ENCODE measurements at places on chromosomes 16 and 17.

- DNase-seq = no peak
Measured at GRCh38 chr17:29744121-29744520, 121.4 kb upstream of the CORO6 start.

DNA sequence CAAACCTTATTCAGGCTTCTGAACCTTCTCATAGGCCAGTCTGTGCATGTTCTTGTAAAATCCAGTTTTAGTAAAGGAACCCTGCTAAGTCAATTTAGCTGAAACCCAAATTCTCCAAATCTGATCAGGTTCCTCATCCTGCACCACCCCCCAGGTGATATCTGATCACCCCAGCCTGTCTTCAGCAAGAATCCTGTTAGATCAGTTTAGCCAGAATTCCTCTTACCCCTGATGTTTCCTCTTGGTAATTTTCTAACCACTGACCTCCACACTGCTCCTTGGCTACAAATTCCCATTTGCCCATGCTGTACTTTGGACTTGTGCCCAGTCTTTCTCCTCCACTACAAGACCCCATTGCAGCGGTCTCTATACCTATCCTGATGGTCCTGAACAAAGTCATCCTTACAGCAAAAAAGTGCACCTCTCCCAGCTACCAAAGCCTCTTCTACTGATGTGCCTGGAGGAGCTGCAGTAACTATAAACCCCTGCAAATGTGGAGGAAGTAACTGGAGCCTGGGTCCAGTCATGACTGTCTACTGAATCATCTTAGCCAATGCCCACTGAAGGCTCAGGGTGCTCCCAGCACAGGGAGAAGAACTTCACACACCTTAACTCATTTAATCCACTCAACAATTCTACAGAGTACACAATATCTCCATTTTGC, 23.8 kb downstream of the TEX14 start:
- peak; percentile 51 for DNase-seq

- no peak for DNase-seq
Measured at GRCh38 chr17:71446645-71447437, 674.0 kb upstream of the SOX9 start.

DNA sequence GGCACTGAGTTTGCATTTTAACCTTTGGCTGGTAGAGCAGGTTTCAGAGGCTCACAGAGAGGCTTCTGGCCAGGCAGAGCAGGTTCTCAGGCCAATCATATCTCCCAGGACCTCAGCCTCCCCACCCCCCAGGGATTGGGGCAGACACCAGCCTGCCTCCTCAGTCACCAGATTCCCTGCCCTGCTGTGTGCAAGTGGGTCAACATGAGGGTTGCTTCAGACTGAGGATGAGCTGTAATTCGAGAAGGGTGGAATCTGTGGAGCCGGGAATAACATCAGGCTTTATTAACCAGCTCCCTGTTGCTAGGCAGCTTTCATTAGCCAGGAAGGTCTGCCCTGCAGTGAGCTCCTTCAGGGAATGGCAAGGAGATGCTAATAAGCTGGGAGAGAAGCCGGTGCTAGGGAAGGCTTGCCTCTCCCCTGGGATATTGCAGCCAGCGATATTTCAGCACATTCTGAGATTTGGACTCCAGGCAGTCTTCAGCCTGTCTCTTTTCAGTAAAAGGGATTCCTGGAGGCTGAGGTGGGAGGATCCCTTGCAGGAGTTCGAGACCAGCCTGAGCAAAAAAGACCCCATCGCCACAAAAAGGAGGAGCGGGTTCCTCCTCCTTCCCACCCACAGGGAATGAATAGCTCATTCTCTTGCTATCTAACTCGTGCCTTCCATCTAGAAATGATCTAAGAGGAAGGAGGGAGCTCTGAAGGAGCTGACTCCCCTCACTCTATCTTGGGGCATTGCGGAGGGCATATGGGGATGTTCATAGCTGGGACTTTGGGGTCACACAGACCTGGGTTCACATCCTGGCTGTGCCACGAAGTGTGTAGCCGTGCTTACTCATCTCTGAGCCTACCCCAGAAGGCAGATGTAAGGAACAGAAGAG, 10.7 kb downstream of the SGSM2 start:
- peak; percentile 84 for DNase-seq

DNA sequence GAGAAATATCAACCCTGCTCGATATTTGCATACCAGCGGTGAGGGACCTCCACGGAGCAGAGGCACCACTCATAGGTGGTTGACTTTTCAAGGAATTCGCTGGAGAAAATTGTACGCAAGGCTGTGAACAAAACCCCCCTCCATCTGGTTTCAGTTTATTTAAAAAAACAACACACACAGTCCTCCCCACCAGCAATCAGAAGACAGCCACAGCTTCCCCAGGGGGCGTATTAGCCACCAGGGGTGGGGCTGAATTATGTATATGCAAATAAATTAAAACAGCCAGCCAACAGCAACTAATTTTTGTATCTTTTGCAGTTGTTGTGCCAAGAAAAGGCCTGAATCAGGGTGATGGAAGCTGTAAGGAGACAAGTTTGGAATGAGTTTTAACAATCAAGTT, 5.9 kb upstream of the HSD11B2 start:
- no peak for DNase-seq

- peak; percentile 44 for DNase-seq
Measured at GRCh38 chr16:12271006-12271405, 294.5 kb downstream of the SNX29 start.

- no peak for DNase-seq
Measured at GRCh38 chr16:85735225-85735635, 15.7 kb downstream of the C16orf74 start.

DNA sequence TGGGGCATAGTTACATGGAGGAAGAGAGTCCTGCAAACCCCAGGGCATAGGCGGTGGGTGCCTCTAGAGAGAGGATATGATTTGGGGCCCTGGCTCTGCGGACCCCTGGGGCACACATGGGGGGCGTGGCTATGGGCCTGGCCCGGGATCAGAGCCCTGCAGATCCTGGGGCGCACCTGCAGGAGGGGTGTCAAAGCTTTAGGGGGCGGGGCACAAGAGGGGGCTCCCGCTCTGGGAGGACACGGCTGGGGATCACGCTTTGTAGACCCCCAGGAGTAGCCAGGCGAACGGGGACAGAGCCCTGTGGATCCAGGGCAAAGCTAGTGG, 497 bp downstream of the BCL7C start:
- DNase-seq = no peak

DNA sequence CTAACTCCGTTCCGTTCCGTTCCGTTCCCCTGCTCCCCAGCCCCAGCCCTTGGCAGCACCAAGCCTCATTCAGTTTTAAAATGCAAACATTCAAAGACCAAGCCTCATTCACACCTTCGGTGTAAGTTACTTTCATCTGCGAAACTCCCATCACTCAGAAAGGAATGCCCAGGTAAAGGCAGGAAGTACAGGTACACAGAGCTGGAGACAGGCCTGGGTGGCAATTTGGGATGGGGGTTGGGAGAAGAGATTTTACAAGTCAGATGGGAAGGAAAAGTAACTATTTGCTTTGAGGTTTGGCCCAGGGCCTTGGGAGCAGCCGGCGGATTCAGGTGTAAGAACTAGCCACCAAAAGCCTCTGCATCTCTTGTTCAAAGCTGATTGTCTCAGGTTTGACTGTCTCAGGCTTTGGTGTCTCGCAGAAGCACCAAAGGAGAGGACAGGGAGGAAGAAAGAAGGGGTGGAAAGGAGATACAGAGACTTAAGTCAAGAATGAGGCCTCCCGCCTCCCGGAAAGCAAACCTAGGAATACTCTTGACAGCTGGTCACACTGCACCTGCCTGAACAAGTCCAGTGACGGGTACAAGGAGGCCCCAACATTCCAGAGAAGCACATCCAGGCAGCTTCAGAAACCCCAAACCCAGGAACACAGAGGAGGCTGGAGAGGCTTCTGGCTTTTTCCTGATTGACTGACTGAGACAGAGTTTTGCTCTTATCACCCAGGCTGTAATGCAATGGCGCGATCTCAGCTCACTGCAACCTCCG, 54.7 kb downstream of the NXN start:
- no peak for DNase-seq

DNA sequence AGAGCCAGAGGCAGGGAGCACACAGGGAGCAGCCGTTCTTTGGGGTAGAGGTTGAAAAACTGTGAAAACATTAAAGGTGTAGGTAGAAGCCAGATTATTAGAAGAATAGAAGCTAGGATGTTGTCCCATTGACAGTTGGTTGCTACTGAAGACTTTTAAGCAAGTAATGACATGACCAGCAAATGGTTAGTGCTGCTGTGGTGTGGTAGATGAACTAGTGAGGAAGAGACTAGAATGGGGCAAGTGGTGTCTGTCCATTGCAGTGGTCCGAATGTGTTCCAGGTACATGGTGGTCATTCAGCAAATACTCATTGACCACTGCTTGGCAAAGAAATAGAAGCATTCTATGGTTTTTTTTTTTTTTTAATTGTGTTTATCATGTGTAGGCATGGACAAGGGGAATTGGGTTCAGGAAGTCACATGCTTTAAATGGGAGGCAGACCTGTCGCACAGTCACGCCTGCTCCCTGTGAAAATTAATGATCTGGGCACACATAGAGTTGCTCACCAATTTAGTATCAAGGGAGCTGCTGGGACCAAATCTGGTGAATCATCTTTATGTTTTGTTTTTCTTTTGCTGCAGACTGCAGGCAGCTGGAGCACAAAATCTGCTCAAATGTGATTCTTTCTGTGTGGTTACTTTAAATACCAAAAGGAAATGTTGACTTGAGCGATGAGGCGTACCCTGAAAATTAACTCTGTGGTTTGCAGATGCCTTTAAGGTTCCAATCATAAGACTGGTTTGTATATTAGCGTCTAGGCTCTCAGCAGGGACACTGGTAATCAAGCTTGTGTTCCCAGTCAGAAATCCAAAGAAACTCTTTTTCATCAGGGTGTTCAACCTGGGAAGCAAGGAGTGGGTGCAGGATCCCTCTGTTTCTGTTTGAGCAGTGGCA, 30.7 kb downstream of the YPEL2 start:
- DNase-seq = peak; percentile 96

- no peak for DNase-seq
Measured at GRCh38 chr16:58960484-58960883, 226.4 kb upstream of the GOT2 start.

GRCh38 chr17:50204431-50204830, 3.0 kb upstream of the COL1A1 start:
- DNase-seq = no peak

DNA sequence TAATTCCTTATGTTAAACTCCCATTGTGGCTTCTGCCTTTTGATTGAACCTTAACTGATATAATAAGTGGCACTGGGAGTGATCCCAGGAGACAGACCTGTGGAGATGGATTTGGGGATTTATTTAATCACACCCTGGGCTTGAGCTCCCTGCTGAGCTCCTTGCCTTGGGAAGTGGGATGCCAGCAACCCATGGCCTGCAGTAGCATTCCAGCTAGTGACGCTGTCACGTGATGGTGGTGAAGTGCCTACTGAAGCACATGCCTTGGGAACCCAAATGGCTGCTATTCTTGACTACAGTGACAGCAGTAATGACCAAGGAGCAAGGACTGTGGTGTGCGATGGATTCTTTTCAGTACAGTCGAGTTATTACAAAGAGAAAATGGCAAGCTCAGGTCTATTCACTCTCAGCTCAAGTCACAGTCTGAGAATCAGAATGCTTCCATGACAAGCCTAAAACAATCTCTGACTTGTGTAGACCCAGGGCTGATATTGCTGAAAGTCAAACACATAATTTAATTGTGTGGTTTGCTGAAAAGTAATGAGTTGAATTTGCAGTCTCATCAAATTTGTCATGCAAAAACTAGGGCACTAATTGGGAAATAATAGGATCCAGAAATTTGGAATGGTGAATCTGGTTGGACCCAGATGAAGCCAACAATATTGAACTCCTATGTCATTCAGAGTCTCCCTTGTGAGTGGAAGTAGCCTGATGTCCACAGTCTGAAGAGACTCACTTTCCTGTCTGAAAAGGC, 47.1 kb downstream of the BCL7C start:
- DNase-seq = no peak

GRCh38 chr16:21167360-21167759, 8.9 kb downstream of the LDAF1 start:
- DNase-seq = peak; percentile 95

DNA sequence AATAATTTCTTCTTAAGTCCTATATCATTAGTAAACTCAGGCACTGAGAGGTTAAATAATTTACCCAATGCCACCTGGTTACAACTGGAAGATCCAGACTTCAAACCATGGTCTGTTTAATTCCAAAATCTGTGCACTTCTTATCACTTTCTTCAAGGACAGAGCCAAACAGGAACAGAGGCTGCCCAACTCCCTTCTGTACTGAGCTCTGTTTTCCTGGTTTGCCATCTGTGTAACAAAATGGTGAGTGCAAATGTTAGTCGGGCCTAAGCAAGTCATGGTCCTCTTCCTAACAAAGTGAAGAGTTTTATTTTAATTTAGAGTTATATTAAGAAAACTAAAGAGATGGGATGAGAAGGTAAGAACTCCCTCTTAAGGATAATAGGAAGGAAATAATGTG, 80.6 kb upstream of the CCL2 start:
- no peak for DNase-seq

- no peak for DNase-seq
Measured at GRCh38 chr17:68389041-68389440, 68.3 kb downstream of the WIPI1 start.

DNA sequence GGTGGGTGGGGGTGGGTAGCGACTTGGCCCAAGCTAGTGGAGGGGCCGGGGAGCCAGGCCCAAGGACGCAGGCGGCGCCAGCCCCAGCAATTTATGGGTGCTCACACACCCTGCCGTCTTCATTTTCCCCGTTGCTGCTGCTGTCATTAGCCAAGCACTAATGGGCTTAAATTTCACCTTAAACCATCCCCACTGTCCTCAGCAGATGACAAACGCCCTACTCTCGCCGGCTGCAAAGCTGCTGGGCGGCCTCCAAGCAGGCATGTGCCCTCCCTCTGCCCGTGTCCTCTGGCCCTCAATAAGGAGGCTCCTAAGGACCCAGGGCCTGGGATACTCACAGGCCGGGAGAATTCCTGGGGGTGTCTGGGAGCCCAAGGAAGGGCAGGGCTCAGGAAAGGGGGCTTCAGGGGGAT, 66.1 kb downstream of the SREBF1 start:
- no peak for DNase-seq

DNA sequence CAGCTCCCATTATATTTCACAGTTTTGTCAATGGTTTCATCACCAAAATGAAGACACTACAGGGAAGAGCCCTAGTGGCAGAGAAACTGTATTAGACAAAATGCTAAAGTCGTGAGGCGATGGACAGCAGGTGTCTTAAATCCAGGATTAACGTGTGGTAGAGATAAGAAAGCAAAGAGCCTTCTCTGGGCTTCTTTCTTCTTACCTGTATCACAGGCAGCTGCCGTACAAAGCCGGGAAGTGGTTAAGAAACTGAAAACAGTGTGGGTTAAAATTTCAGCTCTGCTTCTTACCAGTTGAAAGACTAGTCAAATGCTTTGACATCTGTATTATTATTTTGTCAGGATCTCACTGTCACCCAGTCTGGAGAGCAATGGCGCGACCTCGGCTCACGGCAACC, 98.2 kb upstream of the NUDT7 start:
- no peak for DNase-seq

DNA sequence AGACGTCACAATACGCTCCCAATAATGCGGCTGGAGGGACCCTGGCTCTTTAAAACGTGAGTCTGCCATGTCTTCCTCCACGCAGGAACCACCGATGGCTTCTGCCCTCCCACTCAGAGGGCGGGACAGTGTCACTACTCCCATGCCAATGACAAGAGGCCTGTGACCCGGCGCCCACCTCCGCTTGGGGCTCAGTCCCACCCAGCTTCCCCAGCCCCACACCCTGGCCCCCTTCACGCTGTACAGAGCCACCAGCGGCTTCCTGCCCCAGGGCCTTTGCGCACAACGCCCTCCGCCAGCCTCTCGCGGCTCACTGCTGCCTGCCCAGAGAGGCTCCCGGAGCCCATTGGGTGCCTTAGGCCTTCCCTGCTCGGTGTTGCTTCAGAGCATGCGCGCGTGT, 29.5 kb upstream of the ZNF469 start:
- no peak for DNase-seq

Measured in iris pigment epithelial cell (primary cell).